ENCODE measurements at places on chromosomes 1 and 21.

DNA sequence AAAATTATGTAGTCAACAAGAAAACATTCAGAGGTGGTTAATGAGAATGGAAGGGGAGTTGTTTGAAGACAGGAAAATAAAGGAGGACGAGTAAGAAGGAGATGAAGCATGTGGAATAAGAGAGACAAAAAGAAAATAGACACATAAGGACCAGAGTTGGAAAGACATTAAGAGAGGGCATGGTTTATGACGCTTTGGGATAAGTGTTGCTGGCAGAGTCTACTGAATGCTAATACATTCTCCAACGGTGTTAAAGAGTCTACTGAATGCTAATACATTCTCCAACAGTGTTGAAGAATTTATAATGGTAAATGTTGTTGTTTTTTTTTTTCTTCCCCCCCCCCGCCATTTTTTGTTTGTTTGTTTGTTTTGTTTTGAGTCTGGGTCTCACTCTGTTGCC is 13.1 kb downstream of the PRKAA2 start:
- no peak for DNase-seq

DNA sequence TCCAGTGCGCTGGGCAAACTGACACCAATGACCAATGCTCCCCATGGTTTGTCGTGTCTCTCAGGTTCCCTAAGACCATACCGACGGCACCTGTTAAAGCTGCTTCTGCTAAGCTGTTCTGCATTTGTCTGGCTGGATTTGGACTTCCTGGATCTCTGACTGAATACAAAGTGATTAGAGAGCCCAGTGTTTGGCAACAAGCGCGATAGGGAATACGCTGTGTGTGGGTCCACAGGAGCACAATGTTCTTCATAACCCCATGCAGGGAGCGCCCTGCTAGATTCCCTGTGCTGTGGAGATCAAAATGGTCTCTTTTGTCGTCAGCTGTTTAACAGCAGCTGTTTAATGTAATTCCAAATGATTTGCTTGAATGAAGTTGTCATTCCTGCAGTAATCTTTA is 26.0 kb upstream of the ESRRG start:
- no peak for DNase-seq

DNA sequence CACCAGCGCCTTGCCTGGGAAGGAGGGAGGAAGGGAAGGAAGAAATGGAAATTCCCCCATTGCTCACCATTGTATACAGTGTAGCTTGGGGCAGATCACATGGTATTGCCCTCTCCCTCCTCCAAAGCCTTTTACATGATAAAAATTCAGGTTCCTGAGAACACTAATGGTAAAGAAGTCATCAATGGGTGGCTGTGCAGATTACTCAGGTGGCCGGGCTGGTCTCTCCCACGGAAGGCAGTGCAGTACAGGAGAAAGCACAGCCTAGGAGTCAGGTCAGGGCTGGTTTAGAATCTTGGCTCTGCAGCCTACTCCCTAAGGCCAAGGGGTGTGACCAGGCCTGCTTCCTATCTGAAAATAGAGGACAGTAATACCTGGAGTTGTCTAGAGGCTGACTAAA is 107.9 kb downstream of the SUSD4 start:
- no peak for DNase-seq

DNA sequence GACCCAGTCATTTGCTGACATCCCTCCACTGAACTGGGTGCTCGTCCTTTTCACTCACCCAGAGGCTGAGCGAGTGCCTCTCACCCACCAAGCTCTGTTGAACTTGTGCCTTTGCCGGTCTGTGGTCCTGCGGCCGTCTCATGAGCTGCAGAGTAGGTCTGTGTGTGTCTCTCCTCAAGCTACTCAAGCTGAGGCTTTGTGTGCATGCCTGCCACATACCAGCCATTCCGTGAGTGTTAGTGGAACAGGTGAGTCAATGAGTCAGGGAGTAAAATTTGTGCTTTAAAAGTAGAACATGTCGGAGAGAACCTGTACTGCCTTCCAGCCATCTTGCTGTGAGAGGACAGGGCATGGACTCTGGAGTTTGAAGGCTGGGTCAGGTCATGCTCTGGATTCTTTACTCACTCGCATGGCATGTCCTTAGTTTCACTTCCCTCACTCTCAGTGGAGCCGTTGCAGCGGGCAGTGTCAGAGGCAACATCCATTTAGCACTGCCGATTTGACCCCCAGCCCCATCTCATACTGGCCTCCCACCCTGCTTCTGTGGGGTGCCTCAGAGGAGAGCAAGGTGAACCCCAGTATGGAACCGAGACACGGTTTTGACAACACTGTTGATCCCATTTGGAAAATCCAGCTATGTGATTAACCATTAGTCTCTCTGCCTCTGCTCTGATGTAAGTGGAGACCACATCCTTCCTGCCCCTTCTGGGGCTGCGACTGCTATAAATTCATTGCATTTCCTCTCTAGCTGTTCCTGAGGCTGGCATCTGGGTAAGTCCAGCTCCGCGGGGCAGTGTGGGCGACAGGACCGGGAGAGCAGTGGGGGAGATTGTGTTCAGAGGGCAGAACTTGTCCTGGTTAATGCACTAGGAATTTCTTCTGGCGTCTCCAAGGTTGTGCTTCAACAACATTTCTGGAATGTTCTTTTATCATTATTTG is at the start of gene NLRP3:
NLRP3 (plus strand) TSS at position 751 of the 939 bp plus-strand sequence. CDS start 2,628 bp downstream, outside the sequence.
- DNase-seq, result peak; percentile 23

GRCh38 chr1:12011998-12012397 is 7.3 kb upstream of the MIIP start:
- no peak for DNase-seq

DNA sequence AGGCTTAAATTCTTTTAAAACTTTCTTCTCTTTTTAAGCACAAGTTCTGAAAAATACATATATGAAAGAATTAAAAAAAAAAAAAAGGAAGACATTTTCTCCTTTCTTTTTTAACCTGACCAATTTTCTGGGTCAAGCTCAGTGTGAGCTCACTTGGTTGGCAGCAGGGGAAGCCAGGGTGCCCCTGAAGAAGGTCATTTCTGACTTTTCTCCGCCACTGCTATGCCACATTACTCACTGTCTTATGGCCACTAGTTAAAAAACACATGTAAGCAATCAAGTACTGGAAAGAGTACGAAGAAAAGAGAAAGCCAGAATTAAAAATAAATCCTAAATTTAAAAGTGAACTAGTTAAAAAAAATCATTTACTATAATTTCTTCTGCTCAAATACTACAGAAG is 275.0 kb downstream of the NEGR1 start:
- DNase-seq, result no peak

DNA sequence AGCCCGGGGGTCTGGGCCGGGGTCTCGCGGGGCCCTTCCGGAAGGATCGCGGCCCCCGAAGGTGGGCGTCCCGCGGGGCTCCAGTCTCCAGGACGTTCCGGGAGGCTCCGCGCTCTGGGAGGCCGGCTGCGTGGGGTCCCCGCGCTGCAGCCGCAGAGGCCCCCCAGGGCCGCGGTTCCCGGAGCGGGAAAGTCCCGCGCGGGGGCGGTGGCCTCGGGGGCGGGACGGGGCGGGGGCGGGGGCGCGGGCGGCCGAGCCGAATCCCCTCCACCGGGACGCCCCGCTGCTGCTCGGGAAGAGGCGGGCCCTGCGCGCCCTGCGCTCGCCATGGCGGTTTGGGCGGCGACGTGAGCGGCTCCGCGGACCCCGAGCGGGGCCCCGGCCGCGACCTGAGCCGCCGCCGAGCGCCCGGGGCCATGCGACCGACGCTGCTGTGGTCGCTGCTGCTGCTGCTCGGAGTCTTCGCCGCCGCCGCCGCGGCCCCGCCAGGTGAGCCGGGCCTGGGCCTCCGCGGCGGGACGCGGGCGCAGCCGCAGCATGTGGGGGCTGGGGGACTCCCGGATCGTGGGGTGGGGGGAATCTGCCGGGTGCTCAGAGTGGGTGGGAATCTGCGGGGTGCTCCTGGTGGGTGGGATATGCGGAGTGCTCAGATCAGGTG is at the start of gene IFNGR2:
IFNGR2 (plus strand) TSS at position 286 of the 658 bp plus-strand sequence; CDS start at position 417, 131 bp downstream.
- DNase-seq, result no peak

DNA sequence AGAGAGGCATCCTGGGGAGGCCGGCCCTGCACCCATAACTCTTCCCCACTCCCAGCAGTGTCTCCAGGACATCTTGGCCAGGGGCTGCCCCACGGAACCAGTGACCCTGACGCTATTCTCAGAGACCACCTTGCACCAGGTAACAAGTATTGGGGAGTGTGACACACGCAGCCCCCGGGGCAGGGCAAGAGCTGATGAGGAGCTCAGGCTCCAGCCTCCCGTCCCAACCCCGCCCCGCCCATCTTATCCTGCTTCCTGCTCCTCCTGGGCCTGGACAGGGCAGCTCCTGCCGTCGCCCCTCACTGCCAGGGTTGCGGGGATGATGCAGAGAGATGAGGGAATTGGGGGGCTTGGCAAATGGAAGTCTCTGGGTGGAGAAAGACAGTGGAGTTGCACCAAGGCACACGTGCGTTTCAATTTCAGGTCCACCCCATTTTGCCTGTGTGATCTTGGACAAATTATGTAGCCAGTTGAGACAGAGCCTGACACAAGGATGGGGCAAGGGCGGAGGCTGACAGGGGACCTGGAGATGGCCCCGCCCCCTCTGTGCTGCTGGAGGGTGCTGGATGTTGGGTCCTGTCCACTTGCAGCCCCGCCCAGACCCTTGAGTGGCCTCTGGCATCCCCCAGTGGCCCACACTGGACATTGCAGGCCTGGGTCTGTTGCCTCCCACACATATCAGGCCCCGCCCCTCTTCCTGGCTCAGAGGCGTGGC is 10.7 kb downstream of the CLCNKA start:
- peak; percentile 79 for DNase-seq

DNA sequence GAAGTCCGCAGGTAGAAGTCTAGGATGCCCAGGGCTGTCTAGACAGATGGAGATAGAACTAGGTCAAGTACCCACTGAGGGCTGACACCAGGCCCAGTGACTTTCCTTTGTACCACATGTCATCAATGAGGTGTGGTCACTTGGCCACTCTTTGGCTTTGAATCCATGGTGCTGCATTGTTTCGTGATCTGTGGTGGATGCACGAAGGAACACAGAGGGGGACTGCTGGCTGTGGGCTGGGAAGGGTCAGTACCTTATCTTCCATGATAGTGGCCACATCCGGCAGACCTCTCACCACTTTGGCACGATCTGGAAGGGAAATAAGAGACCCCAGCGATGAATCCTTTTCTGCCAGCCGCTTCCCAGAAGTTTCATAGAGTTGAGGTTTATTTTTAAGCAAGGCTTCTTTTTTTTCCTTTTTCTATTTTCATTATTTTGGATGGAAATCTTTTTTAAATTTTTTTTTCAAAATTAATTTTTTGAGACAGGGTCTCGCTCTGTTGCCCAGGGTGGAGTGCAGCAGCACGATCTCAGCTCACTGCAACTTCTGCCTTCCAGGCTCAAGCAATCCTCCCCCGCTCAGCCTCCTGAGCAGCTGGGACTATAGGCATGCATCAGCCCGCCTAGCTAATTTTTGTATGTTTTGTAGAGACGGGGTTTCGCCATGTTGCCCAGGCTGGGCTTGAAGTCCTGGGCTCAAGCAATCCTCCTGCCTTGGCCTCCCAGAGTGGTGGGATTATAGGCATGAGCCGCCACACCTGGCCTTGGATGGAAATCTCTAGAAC is 53.1 kb downstream of the MYOM3 start:
- no peak for DNase-seq

DNA sequence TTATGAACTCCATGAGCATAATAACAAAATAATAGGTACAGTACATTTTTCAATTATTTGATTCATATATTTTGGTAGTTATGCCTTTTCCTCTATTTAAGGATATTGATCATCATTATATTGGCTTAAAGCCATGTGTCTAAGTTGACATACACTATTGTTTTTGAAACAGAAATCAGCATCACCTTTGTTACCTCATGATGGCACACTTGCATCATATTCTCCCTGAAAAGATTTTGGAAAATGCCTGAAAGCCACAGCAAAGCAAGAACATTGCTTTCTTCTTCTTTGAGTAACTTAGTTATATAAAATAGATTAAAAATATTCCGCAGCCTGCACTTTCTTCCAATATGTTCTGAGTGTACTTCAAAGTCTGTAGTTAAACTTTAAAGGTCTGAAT is 33.3 kb downstream of the TMPRSS15 start:
- DNase-seq, result no peak

- DNase-seq, result no peak
Measured at GRCh38 chr1:100130552-100131077, 2.1 kb downstream of the SASS6 start.
